Hematopoietic multipotent progenitor cell treated with erythropoietin and hydrocortisone succinate and interleukin-3 and kit ligand, for 6 days (in vitro differentiated cells): ENCODE measurements at places on chromosomes 11 and 22.

GRCh38 chr11:133525976-133526375 is 6.3 kb downstream of the OPCML start:
- no peak for DNase-seq

GRCh38 chr22:33049119-33049729 is 9.0 kb downstream of the SYN3 start:
- DNase-seq, result peak; percentile 90

DNA sequence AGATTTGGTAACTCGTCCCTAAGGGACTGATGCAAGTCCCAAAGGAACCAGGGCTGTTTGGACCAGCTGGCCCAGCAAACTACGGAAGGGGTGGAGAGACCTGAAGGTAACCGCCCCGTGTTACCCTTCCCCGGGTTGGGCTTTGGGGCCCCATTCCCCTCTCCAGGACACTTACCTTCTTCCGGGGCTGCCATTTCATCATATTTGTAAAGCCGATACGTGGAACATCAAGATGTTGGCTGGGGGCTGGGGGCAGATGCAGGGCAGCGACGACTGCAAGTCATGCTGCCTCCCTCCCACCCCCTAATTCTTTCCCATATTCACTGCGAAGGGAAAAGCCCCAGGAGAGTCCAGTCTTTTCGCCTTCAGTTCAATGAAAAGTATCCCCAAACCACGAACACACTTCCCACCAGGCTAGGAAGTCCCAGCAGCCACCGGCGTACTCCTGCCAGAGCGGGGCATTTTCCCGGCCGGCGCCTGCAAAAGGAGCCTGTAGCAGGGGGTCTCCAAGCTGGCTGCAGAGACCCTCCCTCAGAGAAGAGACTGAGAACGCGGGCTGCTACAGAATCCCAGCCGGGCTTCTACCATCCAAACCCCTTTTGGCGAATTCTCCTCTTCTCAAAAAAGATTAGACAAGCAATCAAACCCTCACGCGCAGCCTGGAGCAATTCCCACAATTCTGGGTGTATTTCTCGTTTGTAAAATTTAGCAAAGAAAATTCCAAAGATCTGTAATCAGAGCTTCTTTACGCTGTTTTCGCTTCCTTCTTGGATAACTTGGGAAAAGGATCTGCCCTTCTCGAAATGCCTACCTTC is 236.7 kb downstream of the TTC28 start:
- DNase-seq, result peak; percentile 7

GRCh38 chr11:15930442-15931025 is 425.8 kb downstream of the SOX6 start:
- no peak for DNase-seq

DNA sequence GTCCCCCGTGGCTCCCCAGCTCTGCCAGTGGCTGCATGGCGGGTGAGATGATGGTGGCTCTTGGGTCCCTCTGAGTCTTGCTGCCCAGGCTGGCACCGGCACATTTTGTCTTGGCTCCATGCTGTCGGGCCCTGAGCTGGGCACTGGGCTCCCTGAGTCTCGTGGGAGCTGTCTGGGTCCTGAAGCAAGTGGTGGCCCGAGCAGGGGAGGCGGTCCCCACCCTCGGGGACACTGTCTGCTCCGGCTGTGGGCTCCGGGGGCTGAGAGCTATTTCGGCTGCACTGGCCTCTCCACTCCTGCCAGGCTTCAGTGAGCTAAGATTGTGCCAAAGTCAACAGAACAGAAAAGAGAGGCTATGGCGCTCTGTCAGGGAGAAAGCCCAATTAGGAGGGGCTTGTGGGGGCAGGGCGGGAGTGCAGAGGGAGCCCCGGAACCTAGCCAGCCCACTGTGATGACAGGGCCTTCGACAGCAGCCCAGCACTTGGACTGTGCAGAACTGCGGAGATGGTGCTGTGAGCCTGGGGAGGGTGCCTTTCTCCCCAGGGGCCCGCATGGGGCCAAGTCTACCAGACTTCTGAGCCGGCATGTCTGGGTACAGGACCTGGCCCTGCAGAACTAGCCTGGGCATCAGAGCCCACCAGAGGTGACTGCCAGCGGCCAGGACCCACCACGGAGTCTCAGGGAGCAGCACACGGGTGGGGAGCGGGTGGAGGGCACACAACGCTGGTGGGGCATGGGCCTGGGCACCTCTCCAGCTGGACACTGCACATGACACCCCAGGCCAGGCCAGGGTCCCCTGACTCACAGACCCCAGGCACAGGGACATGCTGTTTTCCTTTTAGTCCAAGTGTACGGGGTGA is 38.0 kb downstream of the RTN4R start:
- no peak for DNase-seq

- no peak for DNase-seq
Measured at GRCh38 chr11:31150011-31150410, 219.5 kb downstream of the DCDC1 start.

- DNase-seq, result no peak
Measured at GRCh38 chr11:115502636-115503082, 1.6 kb downstream of the CADM1 start.
